Effector memory CD8-positive, alpha-beta T cell (primary cell): ENCODE measurements at places on chromosomes 16 and 17.

DNA sequence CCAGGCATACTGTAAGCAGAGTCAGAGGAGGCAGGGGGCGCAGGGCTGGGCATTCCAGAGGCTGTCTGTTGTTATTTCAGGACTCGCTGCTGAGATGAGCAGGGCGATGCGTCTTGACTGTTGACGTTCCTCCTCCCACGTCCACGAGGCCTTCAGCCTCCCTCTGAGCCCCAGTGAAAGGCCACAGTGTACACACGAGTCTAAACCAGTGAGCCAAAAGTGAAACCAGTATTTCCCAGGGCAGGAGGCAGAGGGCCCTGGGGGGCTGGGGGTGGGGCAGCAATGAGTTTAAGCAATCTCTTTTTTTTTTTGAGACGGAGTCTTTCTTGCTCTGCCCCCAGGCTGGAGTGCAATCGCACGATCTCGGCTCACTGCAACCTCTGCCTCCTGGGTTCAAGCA lies 21.5 kb downstream of the SMTNL2 start:
- DNase-seq: no peak

DNA sequence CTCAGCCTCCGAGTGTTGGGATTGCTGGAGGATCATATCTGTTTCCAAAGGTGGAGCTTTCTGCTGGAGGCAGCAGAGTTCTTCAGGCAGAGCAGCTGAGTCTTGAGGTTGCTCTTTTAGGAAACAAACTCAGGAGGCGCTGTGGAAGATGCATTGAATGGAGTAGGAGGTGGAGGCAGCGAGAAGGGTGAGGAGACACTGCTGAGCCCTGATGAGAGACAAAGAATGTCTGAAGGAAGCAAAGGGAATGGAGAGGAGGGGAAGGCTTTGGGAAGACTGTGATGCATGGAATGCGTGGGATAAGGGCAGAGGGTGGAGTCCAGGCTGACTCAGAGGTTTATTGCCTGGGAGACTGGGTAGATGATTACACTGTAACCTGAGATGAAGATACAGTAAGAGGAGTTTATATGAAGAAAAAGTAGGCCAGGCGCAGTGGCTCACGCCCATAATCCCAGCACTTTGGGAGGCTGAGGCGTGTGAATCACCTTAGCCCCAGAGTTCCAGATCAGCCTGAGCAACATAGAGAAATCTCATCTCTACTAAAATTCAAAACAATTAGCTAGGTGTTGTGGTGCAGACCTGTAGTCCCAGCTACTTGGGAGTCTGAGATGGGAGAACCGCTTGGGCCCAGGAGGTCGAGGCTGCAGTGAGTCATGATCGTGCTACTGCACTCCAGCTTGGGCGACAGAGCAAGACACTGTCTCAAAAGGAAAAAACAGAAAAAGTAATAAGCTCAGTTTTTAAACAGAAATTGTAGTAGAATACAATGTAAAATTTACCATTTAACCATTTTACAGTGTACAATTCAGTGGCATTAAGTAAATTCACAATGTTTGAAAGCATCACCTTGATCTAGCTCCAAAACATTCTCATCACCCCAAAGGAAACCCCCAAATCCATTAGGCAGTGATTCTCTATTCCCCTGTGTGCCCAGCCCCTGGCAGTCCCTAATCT lies 17.8 kb upstream of the TMEM219 start:
- DNase-seq: no peak

DNA sequence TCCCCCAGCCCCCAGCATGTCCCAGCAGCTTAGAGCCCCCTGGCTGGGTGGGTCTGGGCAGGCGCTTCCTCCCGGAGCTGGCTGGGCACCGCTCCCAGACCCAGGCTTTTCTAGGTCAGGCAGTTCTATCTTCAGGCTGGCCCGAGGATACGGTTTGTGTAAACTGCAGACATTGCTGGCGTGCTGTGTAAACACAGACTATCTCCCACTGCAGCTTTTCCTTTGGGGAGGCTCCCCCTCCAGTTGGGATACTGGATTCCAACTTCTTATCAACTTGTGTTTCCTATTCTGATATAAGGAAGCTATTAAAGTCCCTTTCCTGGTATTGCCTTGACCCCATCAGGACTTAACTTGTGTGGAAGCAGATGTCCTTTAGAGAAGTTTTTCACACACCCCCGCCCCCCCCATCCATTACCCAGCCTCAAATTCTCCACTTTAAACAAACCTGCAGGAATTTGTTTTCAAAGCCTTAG lies 18.3 kb upstream of the GNA13 start:
- DNase-seq: no peak

- DNase-seq: no peak
Observed at GRCh38 chr17:49920030-49920769, 48.8 kb upstream of the DLX4 start.

GRCh38 chr17:73644145-73645049 lies at the start of gene SDK2:
SDK2 (minus strand) TSS chr17:73644445; CDS start chr17:73644088, 357 bp downstream.
- DNase-seq: no peak

- no peak for DNase-seq
Observed at GRCh38 chr16:67474551-67475455, 6.2 kb downstream of the ATP6V0D1 start.

GRCh38 chr17:62164747-62165722 lies 100.0 kb upstream of the MED13 start:
- no peak for DNase-seq
